ENCODE measurements at places on chromosomes 5 and 9. TPM values are rescaled to one million over a fixed set of nuclear protein-coding genes. Genes with fewer than 3 reads are reported as not detected.

DNA sequence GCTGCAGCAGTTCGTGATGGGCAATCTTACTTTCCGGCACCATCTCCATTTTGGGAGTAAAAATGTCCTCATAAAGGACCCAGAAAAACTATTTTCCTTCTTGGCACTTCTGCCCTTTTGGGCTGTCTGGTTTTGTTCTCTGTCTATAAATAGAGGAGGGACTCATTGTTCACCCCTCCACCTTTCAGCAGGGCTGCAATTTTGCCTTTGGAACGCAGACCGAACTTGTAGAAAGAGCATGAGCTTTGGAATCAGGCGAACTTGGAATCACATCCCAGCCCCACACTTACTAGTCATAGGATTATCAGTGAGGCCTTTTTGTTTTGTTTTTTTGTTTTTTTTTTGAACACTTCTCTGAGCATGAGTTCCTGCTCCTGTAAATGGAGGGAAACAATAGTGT is 178.1 kb upstream of the IL12B start:
- no peak for DNase-seq

The ECSCR gene
- polyA plus RNA-seq: 4.9 TPM

GRCh38 chr9:115694991-115695390 is 458.6 kb upstream of the PAPPA start:
- DNase-seq: no peak

The CBY3 gene
- not detected for polyA plus RNA-seq

- no peak for DNase-seq
Measured at GRCh38 chr9:16062542-16063240, 509.8 kb downstream of the CCDC171 start.

The S1PR3 gene
- polyA plus RNA-seq: 0.22 TPM

The WNK2 gene
- 19.2 TPM for polyA plus RNA-seq

- no peak for DNase-seq
Measured at GRCh38 chr5:21680641-21681040, 1172.5 kb downstream of the CDH12 start.

The TMC1 gene
- polyA plus RNA-seq: not detected

The C9orf153 gene
- polyA plus RNA-seq: not detected

DNA sequence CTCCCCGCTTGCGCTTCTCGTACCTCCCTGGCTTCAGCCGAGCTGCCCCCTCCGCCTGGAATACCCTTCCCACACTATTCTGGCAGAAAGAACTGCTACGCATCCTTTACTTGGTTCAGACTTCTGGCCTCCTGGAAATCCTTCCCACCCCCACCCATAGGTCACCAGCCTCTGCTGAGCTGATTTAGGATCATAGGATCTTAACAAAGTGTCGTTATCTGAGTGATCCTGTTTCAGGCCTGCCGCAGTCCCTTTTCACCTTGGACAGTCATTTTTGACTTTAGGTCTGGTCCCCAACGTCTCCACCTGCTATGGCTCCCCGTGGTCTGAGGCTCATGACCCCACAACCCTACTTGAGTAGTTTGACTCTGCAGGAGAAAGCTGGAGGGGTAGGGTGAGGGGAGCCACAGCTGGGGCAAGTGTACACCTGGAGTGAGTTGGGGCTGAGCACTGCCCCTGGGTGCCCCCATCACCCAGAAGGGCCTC is 27.3 kb downstream of the EGR1 start:
- no peak for DNase-seq

DNA sequence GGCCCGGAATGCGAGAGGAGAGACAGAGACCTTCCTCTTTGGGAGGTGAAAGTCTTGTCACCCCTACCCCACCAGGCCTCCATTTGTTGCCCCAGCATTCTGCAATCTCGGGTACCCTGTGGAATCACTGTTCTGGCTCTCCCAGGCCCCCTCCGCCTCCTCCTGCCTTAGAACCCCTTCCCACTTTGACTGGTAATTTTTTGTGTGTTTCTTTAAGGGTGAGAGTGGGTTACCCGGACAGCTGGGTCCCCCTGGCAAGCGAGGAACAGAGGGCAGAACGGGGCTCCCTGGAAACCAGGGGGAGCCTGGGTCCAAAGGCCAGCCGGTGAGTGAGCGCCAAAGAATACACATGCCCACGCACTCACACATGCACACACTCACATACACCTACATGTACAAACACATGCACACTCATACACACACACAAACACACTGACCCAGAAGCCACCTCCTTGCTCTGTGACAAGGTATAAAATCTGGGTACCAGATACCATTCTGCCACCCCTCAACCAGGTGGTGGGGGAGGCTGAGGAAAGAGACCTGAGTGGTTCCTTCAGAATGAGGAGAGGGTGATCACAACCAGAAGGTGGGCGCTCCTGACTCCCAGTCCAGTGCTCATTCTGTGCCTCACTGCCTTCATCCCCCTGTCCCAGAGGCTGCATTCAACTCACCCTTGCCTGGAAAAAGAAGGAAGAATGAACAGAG is 30.9 kb upstream of the ORM1 start:
- no peak for DNase-seq

- no peak for DNase-seq
Measured at GRCh38 chr5:54194318-54194717, 116.1 kb downstream of the ARL15 start.

The GAPT gene
- 0.58 TPM for polyA plus RNA-seq

GRCh38 chr9:133457233-133457632 is 2.5 kb upstream of the CACFD1 start:
- DNase-seq: no peak

DNA sequence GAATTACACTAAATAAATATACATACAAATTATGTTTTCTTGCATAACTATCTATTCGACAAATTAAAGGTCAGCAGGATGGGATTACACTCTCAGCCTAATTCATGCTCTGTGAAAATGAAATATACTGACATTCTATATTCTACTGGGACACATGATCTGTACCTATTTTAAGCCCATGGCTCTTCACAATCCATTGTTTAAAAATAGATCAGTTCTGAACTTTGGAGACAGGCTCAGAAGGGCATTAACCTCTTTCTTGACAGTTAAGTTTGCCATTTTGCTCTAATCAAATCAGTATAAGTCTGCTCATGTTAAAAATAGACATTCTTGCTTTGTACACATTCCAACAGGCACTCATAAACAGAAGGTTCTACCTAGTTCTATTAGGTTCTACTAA is 361.2 kb downstream of the HCN1 start:
- no peak for DNase-seq

The BHMT gene
- 0.45 TPM for polyA plus RNA-seq

DNA sequence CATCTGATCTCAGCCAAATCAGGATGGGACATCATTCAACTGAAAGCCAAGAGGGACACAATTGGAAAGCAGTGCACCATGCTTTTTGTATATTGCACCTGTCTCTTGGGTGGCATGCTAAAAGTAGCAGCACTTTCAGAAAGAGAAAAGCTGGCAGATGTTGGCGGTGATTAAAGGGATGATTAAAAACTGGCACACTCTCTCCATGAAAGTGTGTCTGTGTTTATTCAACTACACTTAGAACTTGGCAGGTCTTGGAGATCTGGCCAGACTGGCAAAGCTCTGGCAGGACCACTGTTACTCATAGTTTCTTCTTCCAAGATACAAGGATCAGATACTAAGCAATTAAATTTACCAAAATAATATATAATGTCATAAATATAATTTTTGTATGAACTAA is 112.9 kb upstream of the ELAVL2 start:
- no peak for DNase-seq

DNA sequence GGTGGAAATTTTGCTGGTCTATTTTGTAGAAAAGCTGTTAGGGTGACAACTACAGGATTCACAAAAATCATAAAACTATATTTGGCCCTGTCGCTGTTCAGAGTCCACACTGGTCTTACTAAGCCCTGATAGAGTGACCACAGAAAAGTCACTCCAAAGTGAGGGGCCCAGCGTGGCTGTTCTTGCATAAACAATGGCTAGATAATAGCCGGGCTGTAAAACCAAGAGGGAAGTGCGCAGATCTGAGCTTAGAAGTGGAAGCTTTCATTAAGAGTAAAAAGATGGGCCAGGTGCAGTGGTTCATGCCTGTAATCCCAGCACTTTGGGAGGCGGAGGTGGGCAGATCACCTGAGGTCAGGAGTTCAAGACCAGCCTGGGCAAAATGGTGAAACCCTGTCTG is 15.5 kb upstream of the CTSL start:
- DNase-seq: no peak

DNA sequence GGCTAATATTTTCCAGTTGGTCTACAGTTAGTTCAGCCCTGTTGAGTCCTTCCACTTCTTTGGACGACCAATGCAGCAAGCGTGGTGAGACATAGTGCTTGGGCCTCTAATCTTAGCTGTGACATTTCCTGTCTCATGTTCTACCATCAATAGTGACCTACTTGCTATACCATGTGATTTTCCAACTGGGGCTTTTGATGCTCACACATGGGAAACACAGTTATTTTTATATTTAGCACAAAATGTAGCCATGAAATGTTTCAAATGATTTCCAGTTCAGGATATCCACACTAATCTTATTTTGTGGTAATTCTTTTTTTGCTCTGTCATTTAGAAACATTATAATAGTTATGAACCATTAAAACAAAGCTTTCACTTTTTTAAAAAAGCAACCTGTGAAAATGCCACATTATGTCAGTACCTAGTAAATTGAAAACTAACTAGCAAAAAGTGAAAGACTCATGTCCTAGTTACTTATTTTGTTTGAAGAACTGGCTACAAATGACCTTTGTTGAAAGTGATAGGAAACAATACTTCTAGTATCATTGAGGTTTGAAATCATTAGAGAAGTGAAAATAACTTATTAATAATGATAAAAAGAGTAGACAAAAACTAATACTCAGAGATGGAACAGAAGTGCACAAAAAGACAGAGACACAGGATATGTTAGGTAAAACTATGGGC is 18.3 kb downstream of the MARCHF3 start:
- DNase-seq: no peak

DNA sequence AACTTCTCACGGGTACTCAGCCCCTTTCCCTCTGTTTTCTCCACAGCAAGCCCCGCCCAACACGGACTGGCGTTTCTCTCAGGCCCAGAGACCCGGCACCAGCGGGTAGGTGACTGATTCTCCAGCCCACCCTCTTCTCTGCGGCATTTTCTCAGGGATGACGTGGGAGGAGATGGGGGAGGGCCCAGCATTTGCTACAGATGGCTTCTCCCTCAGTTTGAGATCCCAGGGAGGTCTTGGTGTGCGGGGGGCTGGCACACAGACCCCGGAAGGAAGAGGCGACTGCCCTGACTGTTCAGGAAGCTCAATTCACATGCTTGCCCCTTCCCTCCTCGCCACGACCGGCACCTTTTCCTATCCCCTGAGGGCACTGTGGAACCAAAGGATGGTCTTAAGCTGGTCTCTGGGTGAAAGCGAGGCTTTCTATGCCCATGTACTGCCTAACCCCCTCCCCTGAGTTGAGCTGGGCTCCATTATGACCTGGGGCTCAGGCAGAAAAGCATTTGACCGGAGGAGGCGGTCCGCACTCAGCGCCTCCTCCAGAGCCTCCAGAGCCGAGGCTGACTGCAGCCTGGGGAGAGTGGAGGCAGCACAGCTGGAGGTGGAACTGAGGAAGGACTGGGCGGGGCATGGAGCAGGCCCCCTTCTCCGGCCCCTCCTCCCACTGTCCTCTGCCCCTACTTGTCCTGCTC is 6.0 kb downstream of the PCDHGC5 start:
- DNase-seq: no peak

DNA sequence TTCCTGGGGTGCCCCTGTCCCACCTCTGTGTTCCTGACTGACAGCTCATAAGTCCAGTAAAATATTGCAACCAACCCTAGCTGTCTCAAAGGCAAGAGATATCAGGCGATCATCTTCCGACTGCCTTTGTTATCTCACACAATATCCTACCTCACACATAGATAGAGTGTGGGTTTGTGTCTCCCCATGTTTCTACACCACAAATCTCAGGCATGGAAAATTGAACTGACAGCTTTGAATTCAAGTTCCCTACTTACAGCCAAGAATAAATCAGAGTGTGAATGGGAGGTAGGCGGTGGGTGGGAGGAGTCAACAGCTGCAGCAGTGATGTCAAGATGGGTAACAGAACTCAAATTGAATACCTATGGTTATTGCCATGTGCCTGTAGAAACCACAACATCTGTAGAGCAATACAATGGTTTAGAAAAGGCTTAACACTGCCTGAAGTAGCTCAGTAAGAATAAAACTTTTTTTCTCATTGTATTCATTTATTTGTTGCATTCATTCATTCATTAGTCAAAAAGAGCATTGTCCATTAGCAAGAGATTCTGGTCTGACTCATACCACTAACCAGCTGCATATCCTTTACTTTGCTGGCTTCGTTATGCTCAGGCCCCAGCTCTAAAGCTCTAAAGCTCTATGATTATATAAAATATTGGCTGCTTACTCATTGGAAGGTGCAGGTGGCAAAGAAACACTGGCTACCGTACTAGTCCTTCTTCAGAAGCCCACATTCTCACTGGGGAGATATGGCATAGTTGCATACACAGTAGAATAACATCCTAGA is 108.2 kb upstream of the DMAC1 start:
- DNase-seq: no peak

The SV2C gene
- 1.6 TPM for polyA plus RNA-seq

- no peak for DNase-seq
Measured at GRCh38 chr5:169299191-169299662, 1.7 kb downstream of the SLIT3 start.

The CCNI2 gene
- 7.3 TPM for polyA plus RNA-seq

- DNase-seq: no peak
Measured at GRCh38 chr9:92044936-92045335, 70.3 kb downstream of the SPTLC1 start.

Data from small intestine (tissue), 16 donors.